CD8-positive, alpha-beta T cell (primary cell): ENCODE measurements at places on chromosomes 6 and 20.

DNA sequence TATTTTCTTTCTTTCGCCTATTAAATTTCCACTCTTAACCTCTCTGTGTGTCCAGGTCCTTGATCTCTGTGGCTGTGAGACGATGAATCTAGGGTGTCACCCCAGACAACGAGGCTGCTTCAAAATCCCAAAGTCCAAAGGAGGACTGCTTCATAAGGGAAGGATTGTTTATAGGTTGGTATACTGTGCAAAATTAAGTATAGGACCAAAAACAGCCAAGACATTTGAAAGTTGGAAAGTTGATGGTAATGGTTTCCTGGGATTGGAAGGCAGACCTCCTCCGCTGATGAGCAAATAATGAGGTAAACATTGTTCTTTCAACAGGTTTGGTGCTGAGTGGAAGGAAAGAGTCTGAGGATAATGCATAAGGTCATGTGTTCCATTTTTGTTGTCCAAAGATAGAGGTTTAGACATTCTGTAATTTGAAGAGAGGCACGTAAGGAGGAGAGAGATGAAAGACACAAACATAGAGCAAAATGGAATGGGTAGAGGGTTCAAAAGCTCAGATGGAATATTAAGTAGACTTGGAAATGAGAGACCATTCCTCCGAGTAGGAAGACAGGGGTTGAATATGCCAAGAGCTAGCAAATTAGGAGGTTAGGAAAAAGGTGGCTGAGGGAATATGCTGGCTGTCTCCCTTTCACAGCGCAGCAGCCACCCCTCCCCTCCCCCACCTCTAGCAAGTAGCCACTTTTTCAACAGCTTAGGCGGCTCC, 24.8 kb downstream of the ZNF311 start:
- DNase-seq, result no peak

DNA sequence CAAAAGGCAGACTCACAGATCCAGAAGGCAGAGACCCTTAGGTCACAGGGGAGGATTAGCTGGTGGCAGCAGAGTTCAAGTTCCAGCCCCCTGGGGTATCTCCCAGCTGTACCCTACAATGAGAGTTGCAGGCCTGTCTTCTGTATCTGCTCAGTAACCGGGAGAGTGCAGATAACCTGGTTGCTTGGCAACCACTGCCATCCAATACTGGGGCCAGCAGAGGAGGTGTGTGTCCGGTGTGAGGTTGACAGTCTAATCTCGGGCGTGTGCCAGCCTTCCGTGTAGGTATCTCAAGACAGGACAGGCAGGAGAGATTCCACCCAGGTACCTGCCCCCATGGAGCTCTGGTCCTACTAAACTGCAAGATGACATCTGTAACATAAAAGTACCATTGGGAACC, 56.6 kb upstream of the TBC1D7 start:
- no peak for DNase-seq

GRCh38 chr6:49646130-49646824, 9.6 kb upstream of the RHAG start:
- no peak for DNase-seq

- no peak for DNase-seq
Observed at GRCh38 chr6:32082935-32083334, 26.2 kb downstream of the TNXB start.

DNA sequence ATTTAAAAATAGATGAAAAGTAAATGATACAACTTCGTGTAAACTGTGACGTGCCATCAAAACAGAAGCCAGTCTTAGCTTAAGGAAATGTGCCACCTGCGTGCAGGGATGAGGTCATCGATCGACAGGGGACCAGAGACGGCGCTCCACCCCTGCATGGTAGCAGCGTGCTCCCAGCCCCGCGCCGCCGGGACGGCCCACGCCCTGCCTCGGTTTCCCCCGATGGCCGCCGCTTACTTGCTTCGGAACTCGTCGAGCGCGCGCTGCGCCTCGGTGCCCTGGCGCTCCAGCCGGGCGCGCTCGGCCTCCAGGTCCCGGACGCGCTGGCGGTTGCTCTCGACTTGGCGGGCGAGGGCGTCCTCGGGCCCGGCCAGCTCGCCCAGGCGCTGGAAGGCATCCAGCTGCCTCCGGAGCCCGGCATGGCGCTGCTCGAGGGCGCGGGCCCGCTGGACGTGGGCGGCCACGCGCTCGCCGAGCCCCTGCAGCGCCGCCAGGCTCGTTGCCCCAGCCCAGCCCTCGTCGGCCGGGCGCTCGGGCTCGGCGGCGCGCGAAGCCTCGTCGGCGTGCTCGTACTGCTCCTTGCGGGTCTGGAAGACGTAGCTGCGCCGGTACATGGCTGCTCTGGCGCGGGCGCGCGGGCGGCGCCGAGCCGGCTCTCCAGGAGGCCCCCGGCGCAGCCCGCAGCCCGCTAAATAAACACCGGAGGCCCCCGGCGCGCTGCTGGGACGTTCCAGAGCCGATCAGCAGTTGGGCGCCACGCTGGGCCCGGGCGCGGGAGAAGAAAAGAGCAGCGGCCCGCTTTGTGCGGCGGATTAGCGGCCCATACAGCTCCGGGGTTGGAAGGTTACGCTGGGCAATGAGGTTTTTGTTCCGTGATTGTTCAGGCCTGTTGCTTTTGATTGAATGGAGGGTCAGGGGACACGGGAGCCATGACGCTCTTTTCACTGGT, at the start of gene BFSP1:
TSS of gene BFSP1 (minus strand) at position 664 of the 949 bp plus-strand sequence. CDS start at position 614, 50 bp downstream.
- DNase-seq, result no peak

GRCh38 chr6:87501809-87502572, 29.2 kb downstream of the SLC35A1 start:
- DNase-seq, result no peak

DNA sequence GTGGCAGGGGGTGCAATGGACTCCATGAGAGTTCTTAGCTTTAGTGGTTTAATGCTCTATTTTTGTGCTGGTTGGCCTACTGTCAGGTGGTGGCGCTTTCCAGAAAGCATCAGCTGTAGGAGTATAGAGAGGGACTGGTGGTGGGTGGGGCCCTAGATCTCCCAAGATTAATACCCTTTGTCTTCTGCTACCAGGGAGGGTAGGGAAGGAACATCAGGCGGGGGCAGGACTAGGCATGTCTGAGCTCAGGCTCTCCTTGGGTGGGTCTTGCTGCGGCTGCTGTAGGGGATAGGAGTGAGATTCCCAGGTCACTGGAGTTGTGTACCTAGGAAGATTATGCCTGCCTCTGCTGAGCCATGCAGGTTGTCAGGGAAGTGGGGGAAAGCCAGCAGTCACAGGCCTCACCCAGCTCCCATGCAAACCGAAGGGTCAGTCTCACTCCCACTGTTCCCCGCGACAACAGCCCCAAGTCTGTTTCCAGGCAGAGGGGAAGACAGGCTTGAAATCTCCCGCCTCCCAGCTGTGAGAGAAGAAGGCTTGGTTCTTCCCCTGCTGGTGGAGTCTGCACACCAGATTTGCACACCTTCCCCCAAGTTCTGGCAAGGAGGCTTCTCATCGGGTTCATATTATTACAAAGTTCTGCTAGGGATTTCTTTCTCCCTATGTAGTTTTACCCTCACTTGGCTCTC, 46.7 kb upstream of the PKIB start:
- DNase-seq, result no peak

GRCh38 chr6:63813566-63814120, 178.0 kb downstream of the PHF3 start:
- no peak for DNase-seq

DNA sequence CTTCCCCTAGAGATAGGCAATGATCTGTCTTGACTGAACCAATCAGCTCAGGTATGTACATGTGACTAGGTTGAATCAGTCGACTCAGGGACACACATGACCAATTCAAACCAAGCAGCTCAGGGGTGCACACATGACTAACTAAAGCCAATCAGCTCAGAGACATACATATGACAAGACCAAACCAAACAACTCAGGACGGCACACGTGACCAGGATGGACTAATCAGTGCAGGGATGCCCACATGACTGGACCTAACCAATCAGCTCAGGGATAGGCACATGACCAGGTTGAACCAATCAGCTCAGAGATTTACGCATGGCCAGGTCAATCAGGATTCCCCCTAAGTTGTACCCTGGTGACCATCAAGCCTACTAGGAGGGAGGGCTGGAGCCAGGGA, 310.3 kb downstream of the CDH26 start:
- DNase-seq, result no peak

DNA sequence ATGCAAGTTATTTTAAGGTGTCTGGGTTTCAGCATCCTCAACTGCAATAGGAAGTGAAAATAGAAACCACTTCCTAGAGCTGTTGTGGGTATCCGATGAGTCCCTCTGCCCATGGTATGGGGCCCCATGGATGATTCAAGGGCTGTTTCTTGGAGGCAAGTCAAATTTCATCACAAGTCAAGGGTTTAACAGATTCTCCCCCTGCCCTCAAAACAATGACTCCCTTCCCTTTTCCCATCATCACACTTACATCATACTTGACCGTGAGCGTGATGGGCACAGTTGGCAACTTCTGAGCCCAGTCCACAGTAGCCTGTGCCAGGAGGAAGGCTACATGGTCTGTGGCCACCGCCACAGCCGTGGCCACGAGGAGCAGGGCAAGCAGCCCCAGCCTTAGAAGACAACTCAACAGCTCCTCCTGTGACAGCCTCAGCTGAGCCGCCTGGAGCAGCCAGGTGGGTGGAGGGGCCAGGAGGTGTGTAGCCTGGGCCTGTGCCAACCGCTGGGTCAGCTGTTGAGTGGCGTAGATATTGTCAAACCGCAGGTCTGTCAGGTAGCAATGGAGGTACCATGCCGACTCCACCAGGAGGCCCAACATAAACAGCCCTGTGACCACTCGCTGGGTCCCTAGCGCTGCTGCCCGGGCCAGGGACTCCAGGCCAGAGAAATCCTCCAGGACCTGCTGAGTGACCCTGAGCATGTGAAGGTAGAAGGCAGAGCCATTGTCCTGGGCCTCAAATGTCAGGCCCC, 5.2 kb downstream of the OCSTAMP start:
- DNase-seq, result no peak

DNA sequence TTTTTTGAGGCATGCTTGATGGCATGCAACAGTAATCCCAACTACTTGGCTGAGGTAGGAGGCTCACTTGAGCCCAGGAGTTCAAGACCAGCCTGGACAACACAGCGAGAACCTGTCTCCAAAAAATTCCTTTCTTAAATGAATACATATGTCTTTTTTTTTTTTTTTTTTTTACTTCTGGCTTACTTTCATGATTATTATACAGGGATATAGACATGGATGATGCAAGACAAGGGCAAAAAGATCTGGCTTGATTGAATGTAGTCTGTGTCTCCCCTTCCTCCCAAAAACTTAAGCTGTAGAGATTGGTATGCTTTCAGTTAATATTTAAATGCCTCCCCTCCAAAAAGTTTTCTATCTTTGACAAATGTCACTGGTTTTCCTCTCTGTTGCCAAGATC, 7.6 kb downstream of the SNX3 start:
- no peak for DNase-seq

DNA sequence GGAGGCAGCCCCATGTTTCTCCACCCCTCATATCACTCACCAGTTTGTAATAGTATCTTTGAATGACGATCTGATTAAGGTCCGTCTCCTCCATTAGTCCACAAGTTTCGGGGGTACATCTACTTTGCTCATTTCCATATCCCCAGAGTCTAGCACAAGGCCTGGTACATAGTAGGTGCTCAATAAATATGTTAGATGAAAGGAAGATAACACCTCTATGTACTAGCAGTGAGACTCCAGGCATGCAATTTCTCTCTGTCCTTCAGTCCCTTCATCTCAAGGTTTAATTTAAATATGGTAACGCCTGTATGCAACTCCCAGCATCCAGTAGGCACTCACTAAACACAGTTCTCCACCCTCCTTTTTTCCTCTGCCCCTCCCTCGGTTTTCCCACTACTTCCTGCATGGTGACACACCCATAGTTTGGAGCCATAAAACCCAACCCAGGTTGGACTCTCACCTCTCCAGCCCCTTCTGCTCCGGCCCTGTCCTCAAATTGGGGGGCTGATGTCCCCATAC, 461 bp upstream of the HNF4A start:
- no peak for DNase-seq

- no peak for DNase-seq
Observed at GRCh38 chr20:46915575-46916257, 21.1 kb downstream of the EYA2 start.

GRCh38 chr6:120584111-120584760, 750.0 kb downstream of the TBC1D32 start:
- DNase-seq, result no peak

DNA sequence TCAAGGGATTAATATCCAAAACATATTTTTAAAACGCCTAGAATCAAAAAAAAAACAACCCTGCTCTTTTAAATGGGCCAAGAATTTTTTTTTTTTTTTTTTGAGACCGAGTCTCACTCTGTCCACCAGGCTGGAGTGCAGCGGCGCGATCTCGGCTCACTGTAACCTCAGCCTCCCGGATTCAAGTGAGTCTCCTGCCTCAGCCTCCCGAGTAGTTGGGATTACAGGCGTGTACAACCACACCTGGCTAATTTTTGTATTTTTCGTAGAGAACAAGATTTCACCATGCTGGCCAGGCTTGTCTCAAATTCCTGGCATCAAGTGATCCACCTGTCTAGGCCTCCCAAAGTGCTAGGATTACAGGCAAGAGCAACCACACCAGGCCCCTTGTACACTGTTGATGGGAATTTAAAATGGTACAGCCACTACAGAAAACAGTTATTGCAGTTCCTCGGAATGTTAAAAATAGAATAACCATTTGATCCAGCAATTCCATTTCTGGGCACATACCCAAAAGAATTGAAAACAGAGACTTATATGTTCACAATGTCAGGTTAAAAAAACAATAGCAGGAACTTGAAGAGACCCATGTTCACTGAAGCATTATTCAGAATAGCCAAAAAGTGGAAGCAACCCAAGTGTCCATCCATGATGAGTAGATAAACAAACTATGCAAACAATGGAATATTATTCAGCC, 3.1 kb upstream of the MYL9 start:
- no peak for DNase-seq

DNA sequence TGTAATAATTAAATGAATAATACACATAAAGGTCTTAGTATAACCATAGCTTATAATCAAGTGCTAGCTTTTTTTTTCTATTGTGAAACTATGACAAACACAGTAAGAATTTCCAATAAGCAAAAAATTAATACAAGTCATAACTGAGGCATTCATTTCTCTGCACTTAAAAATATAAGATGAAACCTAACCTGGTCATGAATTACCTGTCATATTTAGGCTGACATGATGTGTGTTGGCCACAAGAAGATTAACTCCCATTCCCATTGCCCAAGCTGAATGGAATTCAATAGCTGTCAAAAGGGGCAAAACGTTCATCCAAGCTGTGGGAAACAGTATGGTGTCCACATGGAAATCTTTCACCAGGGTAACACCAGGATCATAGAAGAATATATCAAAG, 5.4 kb downstream of the VNN2 start:
- DNase-seq, result no peak
